ENCODE measurements at places on chromosomes 6 and 20. TPM values are rescaled to one million over a fixed set of nuclear protein-coding genes. Genes with fewer than 3 reads are reported as not detected.

- no peak for DNase-seq
Measured at GRCh38 chr6:98142839-98143238, 691.5 kb upstream of the POU3F2 start.

DNA sequence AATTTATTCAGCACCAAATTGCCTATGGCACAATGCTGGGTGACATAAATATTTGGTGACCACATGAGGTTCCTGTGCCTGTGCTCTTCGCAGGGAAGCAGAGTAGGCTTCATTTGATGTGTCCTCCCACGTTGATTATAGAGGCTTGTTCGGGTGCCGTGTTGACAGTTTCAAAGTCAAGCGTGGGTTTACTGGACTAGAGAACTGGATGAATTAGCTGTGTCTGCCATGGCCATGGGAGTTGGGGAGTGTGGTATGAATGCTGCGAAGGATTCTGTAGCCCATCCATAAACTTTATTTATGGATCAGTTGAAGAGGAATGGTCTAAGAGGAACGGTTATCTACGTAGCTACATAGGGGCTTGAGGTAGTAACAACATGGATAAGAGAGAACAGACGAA lies 11.0 kb downstream of the CD109 start:
- no peak for DNase-seq

GRCh38 chr20:5070570-5070969 lies 49.2 kb downstream of the PCNA start:
- no peak for DNase-seq

GRCh38 chr20:21432911-21433310 lies 35.6 kb upstream of the NKX2-4 start:
- DNase-seq: no peak

- no peak for DNase-seq
Measured at GRCh38 chr20:52964131-52964530, 8.0 kb upstream of the TSHZ2 start.

GRCh38 chr6:139591075-139591865 lies 216.8 kb upstream of the CITED2 start:
- DNase-seq: no peak

- no peak for DNase-seq
Measured at GRCh38 chr6:16741112-16742016, 19.9 kb downstream of the ATXN1 start.

DNA sequence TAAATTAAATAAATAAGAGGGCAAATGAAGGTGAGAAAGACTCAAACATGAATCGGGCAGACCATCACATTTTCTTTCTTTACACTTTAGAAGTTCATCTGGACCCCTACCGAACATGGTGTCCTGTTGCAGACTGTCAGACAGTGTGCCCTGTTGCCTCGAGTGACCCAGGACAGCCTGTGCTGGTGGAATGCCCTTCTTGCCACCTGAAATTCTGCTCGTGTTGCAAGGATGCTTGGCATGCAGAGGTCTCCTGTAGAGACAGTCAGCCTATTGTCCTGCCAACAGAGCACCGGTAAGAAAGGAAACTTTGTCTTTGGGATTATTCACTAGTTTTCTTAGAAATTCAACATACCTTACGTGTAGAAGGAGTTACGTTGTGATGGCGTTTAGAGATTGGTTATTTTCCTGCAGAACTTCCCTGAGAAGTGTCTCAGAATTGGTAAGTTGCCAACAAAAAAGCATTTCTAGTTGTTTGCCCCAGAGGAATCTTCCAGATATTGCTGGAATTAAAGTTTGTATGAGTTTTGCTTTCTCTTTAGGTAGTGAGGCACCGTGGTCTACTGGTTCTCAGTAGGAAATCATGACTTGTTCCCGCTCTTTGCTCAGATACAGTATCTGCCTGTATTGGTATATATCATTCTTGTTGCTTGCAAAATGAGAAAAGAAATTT lies 70.1 kb downstream of the RNF144B start:
- DNase-seq: no peak

GRCh38 chr20:38127920-38128528 lies 37.0 kb downstream of the TGM2 start:
- peak; percentile 32 for DNase-seq

DNA sequence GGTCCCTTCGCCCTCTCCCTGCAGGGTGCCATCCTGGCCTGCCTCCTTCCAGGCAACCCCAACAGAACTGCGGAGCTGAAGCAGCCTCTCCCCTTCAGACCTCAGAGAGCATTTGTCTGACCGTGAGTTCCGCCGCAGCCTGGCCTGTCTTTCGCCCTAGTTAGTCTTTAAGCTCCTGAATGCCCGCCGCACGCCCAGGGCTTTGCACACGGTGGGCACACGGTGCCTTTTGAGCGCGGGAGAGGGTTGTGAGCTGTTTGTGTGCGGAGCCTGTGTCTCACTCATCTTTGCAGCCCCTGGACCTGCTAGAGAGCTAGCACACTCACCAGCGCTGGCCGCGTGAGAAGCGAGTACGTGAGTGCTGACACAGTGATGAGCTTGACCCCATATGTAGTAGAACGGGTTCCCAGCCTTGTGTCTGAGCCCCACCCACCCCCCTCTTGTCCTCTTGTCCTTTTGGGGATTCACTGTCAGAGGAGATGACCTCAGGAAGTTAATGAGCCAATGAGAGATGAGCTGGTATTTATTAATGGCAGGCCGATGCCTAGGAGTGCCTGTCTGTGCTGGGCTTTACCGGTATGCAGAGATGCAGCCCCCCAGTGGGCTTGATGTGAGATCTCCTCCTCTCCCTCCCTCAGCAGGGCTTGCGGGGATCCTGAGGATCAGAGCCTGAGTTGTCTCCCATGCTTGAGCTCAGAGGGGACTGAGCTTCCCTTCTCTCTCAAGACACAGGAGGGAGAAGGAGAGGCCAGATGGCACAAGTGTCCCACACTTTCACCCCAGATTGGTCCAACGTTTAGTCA lies 249.2 kb downstream of the FARS2 start:
- no peak for DNase-seq

DNA sequence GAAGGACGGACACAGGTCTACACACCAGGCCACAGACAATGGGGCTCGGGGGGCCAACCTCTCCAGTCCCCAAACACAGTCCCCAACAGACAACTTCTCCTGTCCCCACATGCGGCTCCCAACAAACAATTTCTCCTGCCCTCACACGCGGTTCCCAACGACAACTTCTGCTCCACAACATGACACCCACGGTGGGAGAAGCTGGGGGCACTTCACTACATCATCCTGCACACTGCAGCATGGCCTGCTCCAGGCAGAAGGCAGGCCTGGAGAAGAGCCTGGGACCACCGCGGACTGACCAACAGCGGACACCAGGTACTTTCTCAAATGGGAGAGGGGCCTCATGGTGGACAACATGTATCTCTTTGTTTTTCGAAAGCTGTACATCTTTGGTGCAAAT lies 6.7 kb downstream of the TAF4 start:
- peak; percentile 58 for DNase-seq

DNA sequence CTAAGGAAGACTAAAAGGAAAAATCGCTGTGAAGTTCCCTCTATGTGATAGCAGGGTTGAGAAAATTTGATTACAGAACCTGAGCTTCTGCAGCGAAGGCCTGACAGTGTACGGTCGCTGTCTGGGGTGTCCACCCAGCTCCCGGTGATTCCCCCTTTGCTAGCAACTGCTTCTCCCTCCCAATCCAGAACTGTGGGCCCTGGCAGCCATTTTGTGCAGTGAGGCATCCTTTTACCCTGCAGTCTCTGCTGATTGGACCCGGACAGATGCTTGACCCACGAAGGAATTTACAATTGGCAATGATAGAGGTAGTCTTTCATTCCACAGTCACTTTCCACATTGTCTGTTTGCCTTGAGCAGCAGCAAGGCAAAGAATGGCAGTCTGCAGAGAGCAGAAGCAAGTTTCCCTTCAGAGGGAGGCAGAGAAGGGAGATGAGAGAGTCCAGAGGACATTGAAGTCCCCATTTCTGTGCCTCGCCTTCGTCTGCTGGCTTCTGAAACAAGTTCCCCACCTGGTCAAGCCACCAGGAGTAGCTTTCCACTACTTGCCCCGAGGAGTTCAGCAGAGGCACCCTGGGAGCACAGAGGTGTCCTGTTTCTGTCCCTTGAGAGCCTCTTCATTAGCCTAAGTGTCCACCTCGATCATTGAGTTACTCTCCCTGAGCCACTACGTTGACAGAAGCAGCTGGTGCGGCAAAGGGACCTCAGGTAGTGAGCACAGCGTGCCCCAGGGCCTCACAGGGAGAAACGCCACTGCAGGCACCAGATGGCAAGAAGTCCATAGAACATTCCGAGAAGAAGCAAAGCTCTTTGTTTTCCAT lies 370.3 kb downstream of the NRN1 start:
- DNase-seq: no peak

GLP1R gene
- total RNA-seq: not detected

PDCD2 gene
- 95.4 TPM for total RNA-seq

FUCA2 gene
- total RNA-seq: 26.7 TPM

RIMS4 gene
- total RNA-seq: not detected

MEP1A gene
- total RNA-seq: not detected

HEY2 gene
- 3.0 TPM for total RNA-seq

OVOL2 gene
- not detected for total RNA-seq
